ENCODE measurements at places on chromosomes 2 and 18.

DNA sequence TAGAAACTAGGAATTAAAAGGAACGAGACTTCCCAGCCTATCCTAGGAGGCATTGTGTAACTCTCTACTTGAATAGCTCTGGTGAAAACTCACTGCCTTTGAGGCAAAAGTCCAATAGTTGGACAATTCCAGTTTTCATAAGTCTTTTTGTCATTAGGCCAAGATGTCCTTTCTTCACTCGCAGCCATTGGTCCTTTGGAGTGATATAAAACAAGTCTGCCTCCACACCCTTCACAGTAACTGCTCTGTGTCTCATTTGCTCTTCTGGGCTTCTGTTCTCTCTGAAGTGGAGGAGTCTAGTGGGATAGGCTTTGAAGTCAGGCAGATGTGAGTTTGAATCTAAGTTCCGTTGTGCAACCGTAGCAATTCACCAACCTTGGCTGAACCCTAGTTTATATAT lies 28.2 kb downstream of the ANTXR1 start:
- DNase-seq = no peak

GRCh38 chr2:159227467-159227866 lies 59.0 kb downstream of the WDSUB1 start:
- no peak for DNase-seq

DNA sequence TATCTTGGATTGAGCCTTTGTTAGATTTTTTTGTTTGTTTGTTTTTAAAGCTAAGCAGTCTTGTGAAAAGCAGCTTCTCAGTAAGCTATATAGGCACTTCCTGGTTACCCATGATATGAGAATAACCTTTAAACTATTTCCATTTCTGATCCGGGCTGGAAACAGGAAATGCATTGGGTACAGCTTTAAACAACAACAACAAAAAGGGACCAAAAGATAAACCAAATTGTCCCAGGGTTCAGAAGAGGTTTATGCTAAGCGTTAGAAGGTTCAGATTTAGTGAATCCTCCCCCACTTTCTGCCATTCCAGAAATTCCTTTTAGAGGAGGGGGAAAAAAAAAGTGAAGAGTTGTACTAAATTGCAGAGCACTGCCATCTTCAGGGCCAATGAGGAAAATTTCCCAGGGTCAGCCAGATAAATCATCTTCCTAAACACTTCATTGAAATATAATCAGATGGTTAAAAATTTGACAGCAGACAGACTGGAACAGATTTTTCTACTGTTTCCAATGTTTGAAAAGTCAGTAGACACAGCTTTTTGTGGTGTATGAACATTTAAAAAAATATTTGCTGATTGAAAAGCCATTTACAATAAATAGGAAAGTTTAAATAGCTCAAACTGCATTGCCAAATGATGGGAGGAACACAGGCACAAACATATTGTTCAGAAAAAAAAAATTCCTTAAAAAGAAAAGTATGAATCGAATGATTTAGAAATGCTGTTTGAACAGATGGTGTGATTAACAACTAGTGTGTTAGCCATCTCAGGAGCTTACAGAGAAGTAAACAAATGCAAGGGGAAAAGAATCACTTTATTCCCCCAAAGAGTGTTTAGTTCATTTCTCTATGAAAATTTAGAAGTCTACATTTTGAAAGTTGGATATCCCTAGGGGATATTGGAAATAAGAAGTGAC lies 189.9 kb upstream of the TANK start:
- DNase-seq = no peak

DNA sequence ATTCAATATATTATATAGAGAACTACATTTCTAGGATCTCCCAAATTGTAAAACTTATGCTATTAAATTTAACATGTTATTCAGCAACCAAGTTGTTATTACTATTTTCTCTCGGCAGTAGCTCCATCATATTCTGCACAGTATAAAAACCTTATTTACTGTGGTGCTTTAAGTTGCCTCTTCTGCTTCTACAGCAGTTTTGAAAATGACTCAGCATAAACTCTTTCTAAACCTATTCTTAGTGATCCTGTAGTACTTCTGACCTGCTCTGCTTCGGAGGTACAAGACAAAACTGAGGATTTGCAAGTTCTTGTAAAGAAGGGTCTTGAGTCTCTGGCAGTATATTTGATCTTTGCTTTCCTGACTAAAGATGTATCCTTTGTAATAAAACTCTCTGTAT lies 567.2 kb downstream of the TMX3 start:
- DNase-seq = no peak

- DNase-seq = no peak
Observed at GRCh38 chr2:134670955-134671354, 47.8 kb downstream of the TMEM163 start.

DNA sequence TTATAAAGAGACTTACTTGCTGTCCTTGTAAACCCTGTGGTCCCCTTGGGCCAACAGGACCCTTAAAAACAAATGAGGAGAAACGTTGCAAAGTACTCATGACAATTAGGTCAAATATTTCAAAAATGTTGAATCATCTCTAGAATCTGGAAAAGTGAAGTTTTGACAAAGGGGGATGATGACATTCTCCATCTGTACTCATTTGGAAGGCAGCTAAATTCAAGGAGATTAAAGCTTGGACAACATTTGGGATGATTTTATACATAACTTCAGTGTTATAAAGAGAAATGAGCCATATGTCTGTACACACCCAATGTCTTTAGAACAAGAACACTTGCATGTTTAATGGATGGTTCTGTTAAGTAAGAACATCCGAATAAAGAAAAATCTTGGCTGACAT lies 92.9 kb downstream of the COL5A2 start:
- DNase-seq = no peak

DNA sequence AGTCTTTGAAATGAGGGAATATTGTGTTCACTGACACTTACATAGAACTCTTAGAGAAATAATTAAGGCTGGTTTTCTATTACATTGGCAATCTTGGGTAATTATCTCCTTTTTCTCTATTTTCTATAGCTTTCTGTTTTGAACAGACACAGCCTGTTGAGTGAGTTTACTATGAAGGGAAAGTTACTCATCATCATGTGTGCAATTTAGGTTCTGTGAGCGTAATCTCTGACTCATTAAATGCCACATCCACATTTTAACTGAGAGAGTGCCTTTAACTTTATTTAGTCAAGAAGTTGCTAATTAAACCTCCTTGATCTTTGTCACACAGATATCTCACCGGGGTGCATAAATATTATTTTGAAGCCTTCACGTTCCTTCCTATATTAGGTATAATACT lies 174.0 kb upstream of the SLC8A1 start:
- DNase-seq = no peak

GRCh38 chr2:67917332-67918054 lies 145.3 kb downstream of the C1D start:
- DNase-seq = no peak

DNA sequence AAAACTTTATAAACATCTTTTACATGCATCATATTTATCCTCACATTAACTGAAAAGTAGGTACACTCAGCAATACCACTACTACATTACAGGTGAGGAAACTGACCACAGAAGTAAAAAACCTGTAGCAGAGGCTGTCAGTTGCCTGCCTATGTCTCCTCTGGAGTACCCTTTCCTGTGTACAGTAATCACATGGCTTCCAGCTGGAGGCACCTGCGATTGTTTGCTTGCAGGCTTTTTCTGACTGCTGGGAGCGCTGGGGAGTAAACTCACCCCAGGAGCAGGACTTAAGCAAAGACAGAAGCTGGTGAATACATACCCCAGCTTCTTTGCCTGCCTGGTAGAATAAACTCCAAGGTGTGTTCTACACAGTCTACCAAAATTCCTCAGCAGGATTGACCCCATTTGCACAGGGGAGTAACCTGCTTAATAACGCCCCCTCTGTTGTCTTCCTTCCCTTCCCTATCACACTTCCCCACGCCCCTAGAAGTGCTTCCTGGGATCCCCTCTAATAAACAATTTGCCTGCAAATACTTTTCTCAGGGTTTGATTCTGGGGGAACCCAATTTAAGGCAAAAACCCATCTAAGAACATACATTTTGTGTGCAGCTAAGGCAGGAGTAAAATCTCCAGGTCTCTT lies 138.9 kb downstream of the PTH2R start:
- no peak for DNase-seq

GRCh38 chr2:67503066-67503795 lies 106.1 kb downstream of the ETAA1 start:
- DNase-seq = no peak

DNA sequence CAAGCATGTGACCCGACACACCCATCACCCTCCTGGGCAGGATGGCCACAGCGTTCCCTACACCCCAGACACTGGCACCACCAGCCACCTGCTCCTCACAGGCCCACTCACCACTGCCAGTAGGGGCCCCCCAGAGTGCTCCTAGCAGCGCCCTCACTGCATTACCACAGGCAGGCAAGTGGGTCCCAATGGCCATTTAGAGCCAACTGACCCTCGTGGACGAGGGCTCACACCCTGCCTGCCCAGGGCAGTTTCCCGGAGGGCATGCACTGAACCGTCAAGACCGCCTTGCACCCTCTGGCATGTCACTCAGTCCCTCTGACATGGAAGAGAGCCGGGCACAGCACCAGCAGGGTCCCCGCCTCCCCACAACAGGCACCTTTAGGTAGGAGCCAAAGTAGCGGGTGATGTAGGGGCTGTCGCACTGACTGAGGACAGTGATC lies 7.3 kb downstream of the STK25 start:
- DNase-seq = no peak

- no peak for DNase-seq
Observed at GRCh38 chr2:95738301-95738700, 146.5 kb downstream of the TRIM43 start.

- no peak for DNase-seq
Observed at GRCh38 chr18:48885266-48885923, 65.4 kb downstream of the SMAD7 start.

DNA sequence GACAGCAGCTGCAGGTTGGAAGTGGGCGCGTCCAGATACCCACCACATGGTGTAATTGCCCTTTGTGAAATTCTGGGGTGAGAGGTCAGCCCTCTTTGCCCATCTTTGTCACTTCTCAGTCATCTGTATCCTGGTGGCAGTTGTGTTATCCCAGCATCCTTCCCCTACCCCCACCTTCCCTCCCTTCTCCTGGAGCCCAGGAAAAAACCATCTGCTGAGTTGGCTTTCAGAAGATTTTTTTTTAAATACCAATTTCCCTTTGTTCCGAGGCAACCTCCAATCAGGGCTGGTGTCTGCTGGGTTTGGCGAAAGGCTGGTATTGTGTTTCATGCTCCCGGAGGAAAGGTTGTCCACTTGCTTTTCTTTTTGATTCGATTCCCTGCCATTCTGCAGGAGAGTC lies 35.2 kb downstream of the SETBP1 start:
- no peak for DNase-seq

- no peak for DNase-seq
Observed at GRCh38 chr2:26567534-26567933, 73.6 kb downstream of the CIB4 start.

- DNase-seq = no peak
Observed at GRCh38 chr2:233982421-233983121, 65.4 kb downstream of the TRPM8 start.

DNA sequence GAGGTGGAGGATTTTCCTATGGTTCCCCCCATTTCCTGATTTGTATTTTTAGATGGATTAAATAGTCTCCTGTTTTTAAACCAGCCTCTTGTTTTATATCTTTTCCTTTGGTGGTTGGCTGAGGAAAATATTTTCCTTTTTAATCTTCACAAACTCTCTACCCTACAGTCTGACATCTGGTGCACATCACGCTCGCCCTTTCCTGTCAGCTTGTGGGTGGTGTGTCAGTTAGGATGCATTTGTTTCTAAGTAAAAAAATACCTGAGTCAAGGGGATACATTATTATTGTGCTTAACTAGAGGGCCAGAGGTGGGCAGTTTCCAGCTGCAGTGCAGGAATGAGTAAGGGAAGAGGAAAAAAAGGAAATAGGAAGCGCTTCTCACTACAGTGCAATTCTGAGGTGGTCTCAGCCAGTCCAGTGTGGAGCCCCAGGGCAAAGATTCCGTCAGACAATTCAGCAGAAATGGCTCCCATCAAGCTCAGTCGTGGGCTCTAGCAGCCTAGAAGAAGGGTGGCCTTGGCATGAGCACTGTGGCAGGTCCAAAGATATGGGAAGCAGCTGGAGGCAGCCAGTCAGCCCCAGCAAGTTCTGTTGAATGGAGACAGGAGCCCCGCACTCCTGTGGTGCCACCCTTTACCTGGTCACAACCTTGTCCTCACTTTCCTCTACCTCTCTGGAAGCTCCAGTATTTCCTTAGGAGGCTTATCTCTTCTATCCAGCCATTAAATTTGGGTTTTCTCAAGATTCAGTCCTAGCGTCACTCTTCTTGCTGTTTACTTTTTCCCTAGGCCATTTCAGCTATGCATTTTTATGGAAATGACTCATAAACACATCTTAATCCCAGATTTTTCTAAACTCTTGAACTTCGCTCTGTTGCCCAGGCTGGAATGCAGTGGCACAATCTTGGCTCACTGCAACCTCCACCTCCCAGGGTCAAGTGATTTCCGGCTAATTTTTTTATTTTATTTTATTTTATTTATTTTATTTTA lies 18.5 kb downstream of the SFTPB start:
- DNase-seq = no peak

GRCh38 chr2:5164776-5165525 lies 527.2 kb upstream of the SOX11 start:
- no peak for DNase-seq

DNA sequence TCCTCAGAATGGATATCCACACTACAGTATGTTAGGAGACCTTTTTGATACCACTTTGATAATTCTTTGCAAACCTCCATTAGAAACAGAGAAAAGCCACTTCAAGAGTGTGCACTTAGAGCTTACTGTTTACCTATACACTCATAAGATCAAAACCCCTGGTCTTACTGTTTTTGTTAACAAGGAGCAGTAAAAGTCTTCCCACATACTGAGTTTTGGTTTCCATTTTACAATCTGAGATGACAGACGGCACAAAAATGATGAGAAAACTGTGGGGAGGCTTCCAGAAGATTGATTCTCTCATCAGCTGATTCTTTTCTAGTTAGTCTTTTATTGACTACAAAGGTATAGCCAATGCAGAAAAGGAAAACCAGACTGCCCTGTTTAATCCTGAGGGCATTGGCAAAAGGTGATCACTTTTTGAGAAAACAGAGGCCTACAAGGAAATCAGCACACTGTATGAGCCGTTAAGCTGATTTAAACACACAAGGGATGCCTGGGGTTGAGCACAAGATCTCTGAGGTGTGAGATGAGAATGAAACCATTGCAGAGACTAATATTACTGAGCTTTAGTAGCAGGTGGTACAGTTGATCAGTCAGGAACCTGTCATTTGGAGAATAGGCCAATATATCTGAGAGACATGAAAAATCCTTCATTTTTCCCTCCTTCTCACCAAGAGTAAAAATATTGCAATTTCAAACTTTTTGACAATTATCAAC lies 368.6 kb downstream of the GRB14 start:
- DNase-seq = no peak

DNA sequence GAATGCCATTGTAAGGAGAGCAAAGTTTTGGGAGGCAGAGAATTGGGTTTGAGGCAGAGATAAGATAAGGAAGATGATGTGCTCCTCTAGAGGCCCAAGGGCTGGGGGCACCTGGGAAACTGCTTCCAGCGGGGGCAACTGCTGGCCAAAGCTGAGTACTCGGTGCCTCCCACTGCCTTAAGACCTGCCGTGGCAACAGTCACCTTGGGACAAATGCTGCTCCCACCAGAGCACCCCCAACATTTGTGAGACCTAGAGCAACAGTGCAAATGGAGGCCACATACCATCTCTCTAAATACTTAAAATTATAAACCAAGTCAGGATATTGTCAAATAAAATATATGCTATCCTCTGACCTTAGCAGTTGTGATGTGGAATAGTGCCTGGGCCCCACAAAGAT lies 127.1 kb downstream of the CAPN13 start:
- DNase-seq = no peak

- DNase-seq = no peak
Observed at GRCh38 chr2:224173210-224173609, 134.1 kb upstream of the SERPINE2 start.

All from activated CD4-positive, alpha-beta memory T cell treated with anti-CD3 and anti-CD28 coated beads for 36 hours (primary cell).